ENCODE measurements at places on chromosomes 12 and 14. TPM values are rescaled to one million over a fixed set of nuclear protein-coding genes. Genes with fewer than 3 reads are reported as not detected.

FAM186B gene
- 0.65 TPM for total RNA-seq

NKX2-1 gene
- total RNA-seq, result 180 TPM

- no peak for DNase-seq
Observed at GRCh38 chr14:94088516-94088915, 7.4 kb downstream of the IFI27L1 start.

GRCh38 chr12:65192963-65193516 is 23.7 kb downstream of the LEMD3 start:
- DNase-seq, result no peak

Data from lower lobe of right lung (tissue), 2 donors.